Activated T-cell treated with anti-CD3 and anti-CD28 coated beads, Interleukin-2, amount 50 U/mL, for 1 hour (primary cell): ENCODE measurements at places on chromosomes 13 and 19.
A peak's percentile ranks its signal among the peaks of the same experiment; 100 is the strongest.

DNA sequence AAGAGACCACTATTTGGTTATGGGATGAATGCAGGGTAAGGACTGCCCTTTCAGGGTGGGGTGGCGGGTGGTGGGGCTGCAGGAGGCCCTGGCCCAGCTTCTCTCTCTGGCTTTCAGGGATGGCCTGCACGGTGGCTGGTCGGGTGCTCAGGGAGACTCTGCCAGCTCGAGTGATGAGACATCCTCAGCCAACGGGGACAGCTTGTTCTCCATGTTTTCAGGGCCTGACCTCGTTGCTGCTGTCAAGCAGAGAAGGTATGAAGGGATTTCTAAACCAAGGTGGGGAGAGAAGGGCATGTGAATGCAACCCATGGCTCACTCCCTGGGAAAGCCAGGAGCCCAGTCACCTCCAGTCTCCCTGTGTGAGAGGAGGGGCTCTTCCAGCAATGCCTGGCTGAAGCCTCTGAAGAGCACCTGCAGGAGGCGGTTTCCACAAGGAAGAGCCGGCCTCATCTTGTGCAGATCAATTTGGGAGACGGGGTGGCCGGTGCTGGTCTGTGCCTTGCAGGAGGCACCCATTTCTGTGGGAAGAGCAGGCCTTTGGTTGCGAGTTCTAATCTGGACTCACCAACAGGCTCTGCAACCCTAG lies 16.0 kb upstream of the GPI start:
- no peak for DNase-seq

GRCh38 chr13:48502601-48503319 lies 30.1 kb downstream of the RCBTB2 start:
- DNase-seq: no peak

- DNase-seq: no peak
These were observed 18.3 kb downstream of the ARID3A start for GRCh38 chr19:944171-944567.

DNA sequence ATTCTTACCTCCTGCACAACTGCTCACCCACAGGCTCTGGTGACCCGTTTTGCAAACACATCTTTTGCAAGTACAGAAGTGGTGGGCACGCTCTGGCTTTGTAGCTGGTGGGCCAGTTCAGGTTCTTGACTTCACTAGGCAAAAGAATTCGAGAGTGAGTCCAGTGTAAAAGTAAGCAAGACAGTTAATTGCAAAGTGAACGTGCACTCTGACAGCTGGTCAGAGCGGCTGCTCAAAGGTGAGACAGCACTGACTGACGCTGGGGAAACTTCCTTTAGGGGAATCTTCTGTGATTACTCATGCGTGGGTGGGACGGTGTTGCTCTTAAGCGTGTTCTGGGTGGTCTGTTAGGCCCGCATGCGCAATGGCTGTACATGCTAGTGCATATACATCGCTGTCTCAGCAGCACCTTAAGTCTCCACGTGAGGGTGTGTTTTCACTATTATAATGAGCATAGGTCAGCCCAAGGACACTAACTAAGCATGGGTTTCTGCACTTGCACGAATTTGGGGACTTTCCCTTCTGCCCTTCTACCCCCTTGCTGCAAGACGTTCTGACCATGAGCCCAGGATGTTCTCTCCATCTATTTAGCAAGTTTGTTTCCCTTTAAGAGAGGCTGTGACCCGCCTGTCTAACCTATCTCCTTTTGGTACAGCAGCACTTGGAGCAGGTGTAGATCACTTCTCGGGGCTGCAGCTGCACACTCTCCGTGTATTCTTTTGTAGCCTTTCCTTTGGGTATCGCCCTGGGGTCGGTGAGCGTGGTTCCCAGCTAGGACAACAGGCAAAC lies 30.2 kb upstream of the CD33 start:
- no peak for DNase-seq

GRCh38 chr19:7597689-7598088 lies 2.0 kb downstream of the CAMSAP3 start:
- DNase-seq: no peak

DNA sequence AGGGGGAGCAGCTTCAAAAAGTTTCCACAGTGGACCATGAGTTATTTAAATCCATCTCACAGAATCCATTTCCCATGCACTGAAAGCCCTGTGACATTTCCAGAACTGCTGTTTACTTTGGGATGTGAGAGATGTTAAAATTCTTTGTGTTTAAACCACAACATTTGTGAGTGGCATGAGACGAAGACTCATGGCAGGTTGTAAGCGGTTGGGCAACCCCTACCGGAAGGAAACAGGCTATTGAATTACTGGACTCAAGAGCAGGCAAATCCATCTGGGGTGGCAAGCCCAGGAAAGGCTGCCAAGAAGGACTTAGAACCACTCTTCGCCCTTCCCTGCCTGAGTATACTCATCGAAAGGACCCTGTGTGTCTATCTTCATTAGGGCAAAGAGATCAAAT lies 22.3 kb upstream of the CLDN10 start:
- no peak for DNase-seq

GRCh38 chr13:30806784-30807183 lies 71.4 kb downstream of the ALOX5AP start:
- no peak for DNase-seq

- no peak for DNase-seq
These were observed 28.3 kb upstream of the GARRE1 start for GRCh38 chr19:34226036-34226435.

DNA sequence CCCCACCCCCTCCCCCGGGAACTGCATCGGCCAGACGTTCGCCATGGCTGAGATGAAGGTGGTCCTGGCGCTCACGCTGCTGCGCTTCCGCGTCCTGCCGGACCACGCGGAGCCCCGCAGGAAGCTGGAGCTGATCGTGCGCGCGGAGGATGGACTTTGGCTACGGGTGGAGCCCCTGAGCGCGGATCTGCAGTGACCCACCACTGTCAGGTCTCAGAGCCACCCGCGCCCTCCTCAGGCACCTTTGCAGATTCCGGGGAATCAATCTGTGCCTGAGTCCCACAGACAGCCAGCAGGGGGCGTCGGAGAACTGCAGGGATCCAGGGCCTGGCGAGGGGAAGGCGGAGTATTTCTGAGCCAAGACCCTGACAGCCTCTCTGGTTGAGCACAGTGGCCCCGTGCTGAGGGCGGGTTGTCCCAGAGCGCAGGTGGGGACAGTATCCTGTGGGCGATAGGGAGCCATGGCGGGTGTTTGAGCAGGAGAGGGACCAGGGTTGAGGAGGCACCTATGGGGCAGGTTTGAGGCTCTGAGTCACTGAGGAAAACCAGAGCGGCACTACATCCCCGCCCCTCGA lies 30.4 kb upstream of the CYP4F8 start:
- DNase-seq: peak; percentile 86

DNA sequence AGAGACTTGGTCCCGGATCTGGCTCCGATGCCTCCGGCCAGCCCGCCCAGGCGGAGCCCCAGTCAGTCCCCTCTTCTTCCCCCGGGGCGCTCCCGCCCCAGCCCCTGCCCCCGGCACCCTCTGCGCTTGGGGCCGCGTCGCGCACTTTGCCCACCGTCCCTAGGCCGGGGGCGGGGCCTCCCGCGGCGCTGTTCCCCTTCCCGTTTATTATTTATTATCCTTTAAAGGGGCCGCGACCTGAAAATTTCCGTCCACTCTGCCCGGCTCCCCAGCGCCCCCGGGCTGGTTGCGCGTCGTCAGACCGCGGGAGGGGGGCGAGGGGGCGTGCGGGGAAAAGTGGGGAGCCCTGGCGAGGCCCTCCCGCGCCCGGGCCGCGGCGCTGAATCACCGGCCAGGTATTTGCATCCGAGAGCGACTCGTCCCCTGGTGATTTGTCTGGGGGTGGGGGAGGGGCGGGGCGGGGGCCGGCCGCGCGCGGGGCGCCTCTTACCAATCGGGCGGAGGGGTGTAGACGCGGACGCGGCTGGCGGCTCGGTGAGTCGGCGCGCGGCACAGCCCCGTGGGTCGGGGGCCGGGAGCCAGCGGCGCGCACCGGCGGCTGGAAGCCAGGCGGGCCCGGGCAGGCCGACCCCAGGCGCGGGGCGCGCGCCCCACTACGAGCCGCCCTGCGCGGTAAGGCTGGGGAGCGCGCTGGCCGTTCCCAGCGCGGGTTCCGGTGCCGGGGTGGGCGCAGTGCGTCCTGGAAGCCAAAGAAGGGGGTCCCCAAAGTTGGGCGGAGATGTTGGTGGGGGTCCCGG lies at the start of gene ARID3A:
Gene ARID3A (plus strand): TSS at position 510 of the 797 bp plus-strand sequence. CDS start 3,494 bp downstream, outside the sequence.
- DNase-seq: peak; percentile 86

DNA sequence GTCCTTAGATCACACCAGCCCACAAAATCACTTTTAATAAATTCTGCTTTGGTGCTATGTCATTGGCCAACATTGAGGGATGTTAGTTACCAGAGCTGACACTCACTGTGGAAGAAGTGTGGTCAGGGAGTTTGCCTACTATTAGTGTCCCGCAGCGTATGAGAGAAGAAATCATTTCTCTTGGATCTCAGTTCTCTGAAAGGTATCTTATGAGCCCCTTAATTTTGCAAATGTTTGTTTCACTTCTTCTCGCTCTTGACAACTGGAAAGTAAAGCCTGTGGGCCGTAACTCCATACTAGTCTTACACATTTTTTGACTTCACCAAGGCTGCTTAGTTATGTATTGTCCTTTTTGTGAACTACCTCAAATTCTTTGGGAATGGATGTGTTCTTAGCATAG lies 80.9 kb downstream of the FLT1 start:
- no peak for DNase-seq

DNA sequence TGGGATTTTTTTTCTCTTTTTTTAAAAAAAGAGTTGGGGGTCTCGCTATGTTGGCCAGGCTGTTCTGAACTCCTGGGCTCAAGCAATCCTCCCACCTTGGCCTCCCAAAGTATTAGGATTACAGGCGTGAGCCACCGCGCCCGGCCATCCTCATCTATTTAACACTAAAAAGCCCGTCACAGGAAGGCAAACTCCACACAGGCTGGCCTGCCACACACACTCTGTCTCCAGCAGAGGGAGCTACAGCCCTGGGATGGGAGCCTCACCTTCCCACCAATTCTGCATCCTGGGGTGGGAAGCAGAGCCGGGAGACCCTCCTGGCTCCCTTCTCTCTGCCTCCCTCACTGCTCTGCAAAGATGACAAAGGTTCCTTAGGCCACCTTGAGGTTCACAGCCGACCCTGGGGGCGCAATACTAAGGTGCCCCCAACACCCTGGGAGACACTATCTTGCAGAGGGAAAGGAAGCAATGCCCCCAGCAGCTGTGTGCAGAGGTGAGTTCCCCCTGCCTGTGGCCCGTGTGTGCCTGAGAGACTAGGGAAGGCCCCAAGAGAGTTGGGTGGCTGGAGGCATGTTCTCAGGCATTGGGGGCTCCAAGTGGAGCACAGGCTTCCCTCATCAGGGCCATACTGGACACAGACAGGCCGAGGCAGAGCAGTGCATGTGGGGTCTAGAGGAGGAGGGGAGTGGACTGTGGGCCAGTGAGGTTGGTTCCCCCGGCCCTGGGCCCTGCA lies 27.4 kb upstream of the TIMM44 start:
- no peak for DNase-seq

- no peak for DNase-seq
These were observed 819.2 kb downstream of the LIG4 start for GRCh38 chr13:107395927-107396662.

- no peak for DNase-seq
These were observed 240.0 kb upstream of the SERP2 start for GRCh38 chr13:44133626-44134025.

DNA sequence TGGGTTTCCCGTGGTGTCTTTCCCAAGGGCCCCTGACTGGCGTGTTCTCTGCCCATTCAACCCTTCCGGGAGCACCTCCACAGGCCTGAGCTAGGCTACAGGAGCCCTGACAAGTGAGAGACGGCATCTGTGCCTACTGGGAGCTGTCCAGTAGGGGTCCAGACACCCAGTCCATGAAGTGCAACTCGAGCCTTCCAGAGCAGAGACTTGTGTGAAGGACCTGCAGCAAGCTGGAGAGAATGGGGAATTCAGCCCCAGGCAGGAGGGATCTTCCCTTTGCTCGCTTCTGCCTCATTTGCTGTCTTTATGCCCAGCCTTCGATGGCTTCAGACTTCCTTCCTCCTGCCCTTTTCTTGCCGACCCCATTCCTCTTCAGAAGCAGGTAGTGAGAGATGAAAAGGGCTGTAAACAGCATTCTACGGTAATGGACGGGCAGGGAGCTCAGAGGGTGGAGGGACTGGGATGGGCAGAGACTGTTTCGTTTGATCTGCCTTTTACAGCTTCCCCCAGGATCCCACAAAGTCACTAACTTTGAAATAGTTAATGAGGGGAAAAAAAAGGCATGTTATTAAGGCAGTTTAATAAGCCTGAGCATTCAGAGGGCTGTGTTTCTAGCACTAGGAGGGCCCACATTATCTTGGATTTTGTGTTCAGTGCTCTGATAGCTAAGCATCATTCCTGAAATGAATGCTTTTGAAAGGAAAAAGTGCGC lies 327.6 kb downstream of the FGF9 start:
- no peak for DNase-seq

GRCh38 chr19:39212375-39212742 lies 8.3 kb upstream of the SYCN start:
- DNase-seq: peak; percentile 64

DNA sequence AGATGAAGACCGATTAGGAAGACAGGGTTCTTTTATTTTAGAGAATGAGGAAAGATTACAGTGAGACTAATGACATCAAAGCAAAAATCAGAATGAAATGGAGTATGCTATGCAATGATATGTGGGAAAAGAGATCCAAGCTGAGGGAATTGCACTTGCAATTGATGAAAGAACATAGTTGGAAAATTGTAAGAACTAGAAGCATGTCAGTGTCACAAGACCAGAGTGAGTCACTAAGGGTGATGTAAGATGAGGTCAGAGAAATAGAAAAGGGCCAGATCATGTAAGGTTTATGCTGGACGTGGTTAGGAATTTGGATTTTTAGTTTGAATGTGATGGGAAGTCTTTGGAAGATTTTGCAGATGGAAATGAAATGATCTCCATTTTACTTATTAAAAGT lies 1937.3 kb downstream of the OLFM4 start:
- no peak for DNase-seq

GRCh38 chr19:19460761-19461265 lies 54.5 kb downstream of the TSSK6 start:
- DNase-seq: peak; percentile 66

DNA sequence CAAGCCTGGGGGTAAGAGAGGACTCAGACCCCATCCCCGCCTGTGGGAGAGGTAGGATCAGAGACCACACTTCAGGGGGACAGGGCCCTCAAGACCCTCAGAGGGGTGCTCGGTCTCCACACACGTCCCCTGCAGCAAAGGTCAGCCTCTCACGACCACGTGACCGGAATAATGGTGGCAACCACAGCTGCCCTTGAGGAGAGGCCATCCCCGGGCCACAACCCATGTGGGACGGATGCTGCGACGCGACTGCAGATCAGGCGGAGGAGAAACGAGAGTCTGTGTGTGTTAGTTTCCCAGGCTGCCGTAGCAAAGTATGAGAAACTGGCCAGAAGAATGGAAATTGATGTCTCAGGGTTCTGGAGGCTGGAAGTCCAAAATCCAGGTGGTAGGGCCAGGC lies 8.9 kb downstream of the MED25 start:
- no peak for DNase-seq
